Activated naive CD8-positive, alpha-beta T cell treated with anti-CD3 and anti-CD28 coated beads for 36 hours (primary cell): ENCODE measurements at places on chromosomes 1 and 21.
A peak's percentile ranks its signal among the peaks of the same experiment; 100 is the strongest.

GRCh38 chr1:63129855-63130254, 192.5 kb upstream of the FOXD3 start:
- no peak for DNase-seq

DNA sequence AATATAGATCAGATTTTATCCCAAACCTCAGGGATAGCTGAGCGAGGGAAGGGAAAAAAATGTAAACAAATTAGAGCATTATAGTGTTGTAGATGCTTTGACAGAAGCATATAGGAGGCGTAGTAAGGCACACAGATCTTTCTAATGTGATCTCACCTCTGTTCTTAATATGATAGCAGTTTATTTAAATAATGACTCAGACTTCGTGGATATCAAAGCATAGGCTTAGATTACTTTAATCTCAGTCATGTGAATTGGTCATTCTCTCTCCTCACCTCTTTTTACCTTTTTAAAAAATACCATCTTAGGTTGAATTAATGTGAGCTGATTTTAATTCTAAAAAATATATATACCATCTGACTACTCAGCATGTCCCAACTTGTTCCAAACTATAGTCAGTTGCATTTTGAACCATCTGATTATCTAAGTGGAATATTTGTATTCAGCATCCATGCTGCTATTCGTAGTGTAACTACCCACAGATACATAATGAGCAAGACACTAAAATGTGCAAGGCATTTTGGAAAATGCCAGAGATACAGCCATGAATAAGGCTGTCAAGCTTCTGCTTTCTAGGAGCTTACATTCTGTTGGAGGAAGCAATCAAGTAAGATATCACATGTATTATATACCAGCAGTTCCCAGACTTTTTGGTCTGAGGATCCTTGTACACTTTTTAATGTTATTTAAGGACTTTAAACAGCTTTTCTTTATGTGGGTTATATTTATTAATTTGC, 76.7 kb downstream of the OSBPL9 start:
- no peak for DNase-seq

DNA sequence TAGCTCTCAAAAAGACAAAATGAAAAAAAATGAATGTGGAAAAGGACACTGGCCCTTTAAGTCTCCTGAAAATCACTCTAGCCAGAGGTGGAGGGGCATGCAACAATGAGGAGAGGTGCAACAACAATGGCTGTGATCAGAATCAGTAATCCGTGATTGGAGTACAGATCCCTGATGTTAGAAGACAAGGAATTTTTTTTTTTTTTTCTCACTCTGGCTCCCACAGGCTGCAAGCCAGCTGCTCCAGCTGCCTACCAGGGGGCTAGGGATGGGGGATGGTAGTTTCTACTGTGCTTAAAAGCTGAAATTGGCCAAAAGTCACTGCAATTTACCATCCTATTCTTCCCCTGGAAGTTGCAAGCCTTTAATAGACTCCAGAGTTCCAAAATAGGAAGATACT, 54.5 kb downstream of the STYXL2 start:
- DNase-seq = no peak

DNA sequence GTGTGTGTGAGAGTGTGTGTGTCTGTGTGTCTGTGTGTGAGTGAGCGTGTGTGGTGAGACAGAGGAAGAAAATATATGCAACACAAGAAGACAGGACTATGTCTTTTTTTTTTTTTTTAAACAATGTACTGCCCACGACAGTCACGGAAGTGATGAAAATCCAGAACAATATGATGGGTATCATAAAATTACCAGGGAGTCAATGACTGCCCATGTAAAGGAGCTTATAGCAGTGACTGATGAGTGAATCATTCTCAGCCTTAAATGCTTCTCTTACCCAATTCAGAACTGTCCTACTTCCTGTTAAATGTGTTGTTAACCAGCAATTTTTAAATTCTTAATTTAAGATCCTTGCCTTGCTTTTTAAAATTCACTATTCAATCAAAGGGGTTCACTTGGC, 46.6 kb downstream of the RGS7 start:
- no peak for DNase-seq

GRCh38 chr1:82441402-82441801, 640.7 kb downstream of the ADGRL2 start:
- DNase-seq = no peak

- no peak for DNase-seq
These were observed 88.3 kb upstream of the HP1BP3 start for GRCh38 chr1:20875198-20875973.

GRCh38 chr1:16215882-16216753, 3.7 kb upstream of the ARHGEF19 start:
- peak; percentile 68 for DNase-seq

GRCh38 chr1:114750780-114751179, 7.0 kb downstream of the CSDE1 start:
- no peak for DNase-seq
